SK-N-DZ (cell line): ENCODE measurements at places on chromosomes 5 and 9.

GRCh38 chr9:19471737-19472648, 63.2 kb downstream of the ACER2 start:
- DNase-seq: peak; percentile 44

- no peak for DNase-seq
Observed at GRCh38 chr5:172868924-172869591, 35.0 kb downstream of the ERGIC1 start.

- DNase-seq: no peak
Observed at GRCh38 chr5:54884195-54884536, 101.2 kb downstream of the ESM1 start.

DNA sequence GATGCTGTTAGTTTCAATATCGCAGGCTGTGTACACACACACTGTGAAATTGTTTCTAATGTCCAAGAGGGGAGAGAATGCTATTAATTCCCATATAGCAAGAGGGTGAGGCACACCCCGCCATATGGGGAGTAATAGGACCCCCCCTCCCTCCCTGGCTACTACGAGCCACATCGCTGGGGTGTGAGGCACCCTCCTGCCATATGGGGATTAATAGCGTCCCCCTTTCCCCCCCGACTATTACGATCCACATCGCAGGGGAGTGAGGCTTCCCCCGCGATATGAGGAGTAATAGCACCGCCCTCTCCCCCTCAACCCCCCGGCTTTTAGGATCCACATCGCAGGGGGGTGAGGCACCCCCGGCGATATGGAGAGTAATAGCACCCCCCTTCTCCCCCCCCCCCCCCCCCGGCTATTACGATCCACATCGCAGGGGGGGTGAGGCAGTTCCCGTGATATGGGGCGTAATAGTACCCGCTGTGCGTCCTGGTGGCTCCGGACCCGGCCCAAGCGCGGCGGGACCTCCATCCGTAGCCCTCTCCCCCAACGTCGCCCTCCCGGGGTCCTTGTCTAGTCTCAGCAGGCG, 494 bp upstream of the STK32A start:
- DNase-seq: no peak

- no peak for DNase-seq
Observed at GRCh38 chr5:21806943-21807342, 1046.2 kb downstream of the CDH12 start.

GRCh38 chr5:137091472-137091871, 407.7 kb downstream of the SPOCK1 start:
- DNase-seq: no peak

DNA sequence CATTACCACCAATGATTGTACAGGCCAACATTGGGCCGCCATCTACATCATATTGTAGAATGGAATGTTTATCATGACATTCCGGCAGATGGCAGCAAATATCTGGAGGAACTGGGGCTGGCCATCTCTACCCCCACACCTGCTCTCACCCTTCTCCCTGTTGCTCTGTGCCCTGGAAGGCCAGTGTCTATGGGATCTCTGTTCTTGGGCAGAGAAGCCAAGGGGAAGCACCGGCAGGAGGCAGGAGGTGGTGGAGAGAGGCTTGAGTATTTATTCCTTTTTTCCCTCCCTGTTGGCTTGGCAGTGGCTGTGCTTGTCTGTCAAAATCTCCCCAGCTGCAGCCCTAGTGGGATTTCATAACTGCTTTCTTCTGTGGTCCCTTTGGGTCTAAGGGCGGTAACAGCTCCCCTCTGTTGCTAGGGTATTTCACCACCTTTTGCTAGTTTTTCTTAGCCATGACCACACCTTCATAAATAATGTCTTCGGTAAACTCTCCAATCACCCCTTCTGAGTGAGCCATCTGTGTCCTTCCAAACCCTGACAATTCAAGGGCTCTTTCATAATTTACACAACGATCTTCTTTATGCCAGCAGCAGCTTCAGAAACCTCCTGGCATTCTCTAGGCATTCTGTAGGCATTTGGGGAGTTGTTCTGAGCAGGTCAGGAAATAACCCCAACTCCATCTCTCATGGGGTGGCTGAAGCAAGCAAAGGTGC, 225.8 kb downstream of the MELK start:
- peak; percentile 52 for DNase-seq

DNA sequence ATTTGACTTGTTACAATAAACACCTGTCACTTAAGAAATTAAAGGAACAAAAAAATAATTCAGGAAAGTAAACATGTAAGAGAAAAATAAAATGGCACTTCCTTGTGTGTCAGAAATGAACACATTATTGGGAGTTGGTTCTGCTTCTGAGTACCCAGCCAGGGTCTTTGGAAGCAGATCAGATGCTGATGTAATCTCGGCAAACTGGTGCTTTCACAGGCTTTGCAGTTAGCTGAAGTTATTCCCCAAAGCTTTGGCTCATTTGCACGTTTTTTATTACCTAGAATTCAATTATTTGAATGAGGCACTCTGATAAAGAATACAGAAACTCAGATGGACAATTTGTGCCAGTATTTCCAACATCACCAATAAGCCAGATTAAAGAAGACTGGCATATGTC, 10.9 kb downstream of the CDH18 start:
- DNase-seq: peak; percentile 5

- DNase-seq: no peak
Observed at GRCh38 chr5:140509898-140510297, 37.6 kb upstream of the EIF4EBP3 start.

- no peak for DNase-seq
Observed at GRCh38 chr9:130565792-130566191, 13.6 kb upstream of the FUBP3 start.

DNA sequence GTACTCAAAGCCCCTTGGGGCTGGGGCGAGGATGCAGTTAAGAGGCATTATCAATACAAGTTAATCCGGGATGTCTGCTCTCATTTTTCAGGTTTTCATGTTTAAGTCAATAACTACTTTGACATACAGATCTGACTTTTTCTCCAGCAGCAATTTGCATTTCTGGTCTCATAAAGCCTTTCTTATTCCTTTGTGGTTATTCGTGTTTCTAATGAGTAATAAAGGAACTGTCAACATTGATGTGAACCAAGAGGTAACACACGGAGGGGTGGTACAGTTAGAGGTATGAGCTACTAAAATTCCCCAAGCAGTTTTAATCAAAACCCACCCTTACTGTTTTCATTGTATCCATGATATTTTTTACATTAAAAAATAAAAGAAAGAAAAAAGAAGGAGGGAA, 138.0 kb upstream of the NFIB start:
- no peak for DNase-seq

- no peak for DNase-seq
Observed at GRCh38 chr9:131282688-131283422, 6.5 kb upstream of the FAM78A start.

- peak; percentile 86 for DNase-seq
Observed at GRCh38 chr5:174532455-174533453, 191.6 kb upstream of the MSX2 start.

DNA sequence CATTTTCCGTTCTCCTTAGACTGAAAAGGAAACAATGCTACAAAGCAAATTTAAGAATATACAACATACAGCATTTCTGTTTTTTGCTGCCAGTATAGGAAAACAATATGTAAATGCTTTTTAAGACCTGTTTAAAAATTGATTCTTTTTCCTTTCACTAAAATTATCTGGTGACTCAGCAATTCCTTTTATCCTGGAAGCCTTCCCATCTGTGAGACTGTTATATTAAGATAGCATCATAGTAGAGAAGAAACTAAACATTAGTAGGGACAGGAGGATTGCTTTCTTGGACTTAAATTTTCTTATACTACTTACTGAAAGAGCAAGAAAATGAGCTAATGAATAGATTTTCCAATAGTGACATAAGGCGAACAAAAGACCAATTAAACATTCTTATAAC, 30.0 kb upstream of the GPR21 start:
- DNase-seq: no peak

DNA sequence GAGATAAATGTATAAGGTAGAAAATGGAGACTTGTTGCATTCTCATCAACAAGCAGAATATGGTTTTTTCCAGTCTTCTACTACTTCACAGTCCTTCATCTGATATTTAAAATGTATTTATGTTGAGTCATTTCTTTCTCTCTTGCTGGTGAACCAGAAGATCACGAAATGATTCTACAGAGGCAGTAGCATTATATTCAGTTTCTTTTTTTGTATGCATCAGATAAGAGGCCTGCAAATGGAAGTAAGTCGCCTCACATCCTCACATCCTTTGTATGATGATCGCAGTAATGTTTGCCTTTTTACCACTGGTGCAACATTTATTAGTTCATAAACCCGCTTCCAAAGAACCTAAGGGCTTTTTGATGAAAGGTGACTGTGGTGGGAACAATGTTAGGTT, 22.1 kb upstream of the IL13 start:
- no peak for DNase-seq

DNA sequence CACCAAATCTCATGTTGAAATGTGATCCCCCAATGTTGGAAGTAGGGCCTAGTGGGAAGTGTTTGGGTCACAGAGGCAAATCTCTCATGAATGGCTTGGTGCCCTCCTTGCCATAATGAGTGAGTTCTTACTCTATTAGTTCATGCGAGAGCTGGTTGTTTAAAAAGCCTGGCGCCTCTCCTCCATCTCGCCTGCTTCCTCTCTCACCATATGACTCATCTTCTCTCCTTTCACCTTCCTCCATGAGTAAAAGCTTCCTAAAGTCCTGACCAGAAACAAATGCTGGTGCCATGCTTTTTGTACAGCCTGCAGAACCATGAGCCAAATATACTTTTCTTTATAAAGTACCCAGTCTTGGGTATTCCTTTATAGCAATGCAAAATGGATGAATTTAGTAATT, 20.9 kb upstream of the ARHGAP26 start:
- DNase-seq: no peak

DNA sequence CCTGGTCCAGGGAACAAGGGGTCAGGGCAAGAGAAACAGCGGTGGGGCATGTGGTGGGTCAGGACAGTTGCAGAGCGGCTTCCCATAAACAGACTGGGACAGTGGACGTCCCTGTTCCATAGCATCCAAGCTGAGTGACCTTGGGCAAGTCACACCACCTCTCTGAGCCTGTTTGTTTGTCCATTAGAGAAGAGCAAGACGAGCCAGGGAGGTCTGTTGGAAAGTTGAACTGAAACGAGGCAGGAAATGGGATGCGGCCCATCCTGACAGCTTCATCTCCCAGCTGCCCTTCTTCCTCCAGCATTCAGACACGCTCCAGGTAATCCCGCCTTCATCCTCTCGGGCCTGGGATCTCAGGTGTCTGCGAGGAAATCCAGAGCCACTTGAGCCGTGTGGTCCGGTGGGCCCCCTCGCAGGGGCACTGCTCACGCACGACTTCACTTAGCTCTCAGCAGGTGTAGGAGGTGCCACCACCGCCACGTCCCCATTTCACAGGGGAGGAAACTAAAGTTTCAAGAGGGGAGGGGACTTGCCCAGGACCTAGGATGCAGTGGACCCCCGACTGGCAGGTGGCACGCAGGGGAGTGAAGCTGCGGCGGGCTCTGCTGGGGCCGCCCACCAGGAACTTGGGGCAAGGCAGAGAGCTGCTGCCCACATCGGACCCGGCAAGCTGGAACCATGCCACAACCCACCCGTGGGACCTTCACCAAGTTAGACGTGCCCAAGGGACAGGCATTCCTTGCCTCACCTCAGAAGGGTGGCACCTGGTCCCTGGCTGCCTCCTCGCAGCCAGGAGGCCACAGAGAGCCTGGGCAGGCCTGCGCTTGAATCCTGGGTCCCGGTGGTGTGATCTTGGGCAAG, 13.0 kb downstream of the PTGES2 start:
- no peak for DNase-seq

DNA sequence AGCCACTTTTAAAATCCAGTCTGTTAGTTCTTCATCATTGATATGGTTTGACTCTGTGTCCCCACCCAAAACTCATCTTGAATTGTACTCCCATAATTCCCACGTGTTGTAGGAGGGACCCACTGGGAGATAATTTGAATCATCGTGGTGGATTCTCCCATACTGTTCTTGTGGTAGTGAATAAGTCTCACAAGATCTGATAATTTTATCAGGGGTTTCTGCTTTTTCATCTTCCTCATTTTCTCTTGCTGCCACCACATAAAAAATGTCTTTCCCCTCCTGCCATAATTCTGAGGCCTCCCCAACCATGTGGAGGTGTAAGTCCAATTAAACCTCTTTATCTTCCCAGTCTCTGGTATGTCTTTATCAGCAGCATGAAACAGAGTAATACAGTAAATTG, 26.9 kb upstream of the SH3TC2 start:
- DNase-seq: no peak

DNA sequence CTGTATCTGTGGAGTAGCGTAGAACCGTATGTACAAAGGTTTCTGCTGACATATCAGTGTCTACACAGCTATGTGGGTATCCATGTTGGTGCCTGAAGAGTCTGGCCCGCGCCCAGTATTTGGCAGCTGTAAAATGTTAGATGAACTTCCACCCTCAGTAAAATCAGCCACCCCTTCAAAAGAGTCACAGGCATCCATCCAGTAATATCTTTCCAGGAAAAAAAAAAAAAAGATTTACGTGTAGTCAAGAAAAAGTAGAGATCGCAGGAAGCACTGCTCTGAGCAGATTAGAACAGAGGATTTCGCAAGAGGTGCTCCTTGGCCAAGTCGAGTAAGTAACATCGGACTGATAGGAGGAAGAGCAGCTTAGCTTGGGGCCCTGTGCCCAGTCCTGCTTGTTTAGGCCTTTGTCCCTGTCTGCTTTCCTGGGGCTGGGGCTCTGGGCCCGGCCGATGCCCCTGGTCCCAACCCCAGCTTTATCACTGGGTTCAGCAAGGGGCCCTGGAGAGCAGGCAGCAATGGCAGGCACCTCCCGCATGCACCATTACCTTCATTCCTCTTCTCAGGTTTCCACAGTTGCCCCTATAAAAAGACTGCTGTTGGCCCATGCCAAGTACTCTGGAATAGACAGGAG, 21.2 kb downstream of the DAPK1 start:
- DNase-seq: no peak

- no peak for DNase-seq
Observed at GRCh38 chr9:114180696-114181606, 25.6 kb downstream of the COL27A1 start.

- no peak for DNase-seq
Observed at GRCh38 chr5:87945286-87945650, 323.4 kb downstream of the TMEM161B start.

- DNase-seq: no peak
Observed at GRCh38 chr9:131273146-131273855, 3.0 kb downstream of the FAM78A start.

- DNase-seq: no peak
Observed at GRCh38 chr5:53358794-53359193, 121.6 kb upstream of the FST start.

DNA sequence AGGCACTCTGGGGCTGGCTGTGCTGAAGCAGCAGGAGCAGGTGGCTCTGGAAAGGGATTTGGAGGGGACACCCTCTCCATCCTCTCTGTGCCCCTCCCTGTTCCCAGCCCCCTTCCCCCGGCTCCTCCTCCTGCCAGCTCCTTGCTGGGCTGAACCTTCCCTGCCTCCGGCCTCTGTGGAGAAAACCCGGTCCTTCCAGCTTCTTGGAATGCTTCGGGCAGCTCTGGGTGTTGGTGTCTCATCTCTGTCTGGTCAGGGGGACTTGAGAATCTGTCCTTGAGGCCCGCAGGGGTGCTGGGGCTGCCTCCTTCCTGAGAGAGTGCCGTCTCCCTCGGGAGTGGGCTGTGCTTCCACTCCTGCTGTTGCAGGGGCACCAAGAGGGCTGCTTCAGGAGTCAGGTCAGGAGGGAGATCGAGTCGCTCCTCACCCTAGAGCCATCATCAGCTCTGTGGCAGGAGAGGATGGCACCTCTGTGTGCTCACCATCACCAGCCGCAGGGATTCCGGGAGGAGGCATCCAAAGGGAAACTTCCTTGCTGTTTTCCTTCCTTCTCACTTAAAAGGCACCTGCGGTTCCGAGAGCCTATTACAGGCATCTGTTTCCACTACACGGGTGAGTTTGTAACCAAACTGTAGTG, 30.6 kb downstream of the NDUFS6 start:
- DNase-seq: no peak

GRCh38 chr5:152405145-152405544, at the start of gene NMUR2:
Gene NMUR2 (minus strand): TSS chr5:152405279. CDS start chr5:152405113, 166 bp downstream.
- peak; percentile 25 for DNase-seq
